M059J (cell line): ENCODE measurements at places on chromosomes 5 and 9. TPM values are rescaled to one million over a fixed set of nuclear protein-coding genes. Genes with fewer than 3 reads are reported as not detected.

Gene TTLL11
- 3.9 and 4.7 TPM in 2 replicates for total RNA-seq

Gene PROP1
- total RNA-seq: not detected in 2 replicates

Gene GGTA1
- not detected in 2 replicates for total RNA-seq

Gene COL27A1
- total RNA-seq: 0.44 and 2.0 TPM in 2 replicates

Gene PCDHB13
- total RNA-seq: 0.39 and 0.42 TPM in 2 replicates

Gene ALDOB
- not detected in 2 replicates for total RNA-seq

Gene MORN5
- not detected in 2 replicates for total RNA-seq

Gene COL23A1
- not detected in 2 replicates for total RNA-seq

Gene PCDHGA8
- total RNA-seq: 0.07 TPM in 1 of 2 replicates, not detected in the other

Gene AGXT2
- 0.07 TPM in 1 of 2 replicates, not detected in the other for total RNA-seq

Gene C9orf153
- not detected in 2 replicates for total RNA-seq

Gene AIF1L
- 1.4 and 2.1 TPM in 2 replicates for total RNA-seq

Gene GMCL2
- not detected in 2 replicates for total RNA-seq

Gene GFI1B
- 0.30 TPM in 1 of 2 replicates, not detected in the other for total RNA-seq

Gene BTNL8
- not detected in 2 replicates for total RNA-seq

Gene MYMK
- total RNA-seq: not detected in 2 replicates

Gene FAM200C
- 9.7 and 11.3 TPM in 2 replicates for total RNA-seq

Gene ZNF454
- total RNA-seq: 0.05 and 0.54 TPM in 2 replicates

Gene MARCOL
- total RNA-seq: not detected in 2 replicates

Gene C7
- total RNA-seq: 0.84 and 7.4 TPM in 2 replicates

Gene PCDHGB3
- 0.49 and 0.54 TPM in 2 replicates for total RNA-seq

Gene PNPLA7
- total RNA-seq: 0.27 TPM in 1 of 2 replicates, not detected in the other

Gene CXCL14
- 0.62 TPM in 1 of 2 replicates, not detected in the other for total RNA-seq

Gene APBA1
- total RNA-seq: 0.69 and 1.2 TPM in 2 replicates

Gene GFPT2
- total RNA-seq: 1.9 and 6.2 TPM in 2 replicates

Gene SPACA9
- total RNA-seq: 0.91 and 3.0 TPM in 2 replicates

Gene OLFML2A
- total RNA-seq: 2.4 and 9.3 TPM in 2 replicates

Gene PHPT1
- total RNA-seq: 81.2 and 95.3 TPM in 2 replicates
